ENCODE measurements at places on chromosomes 16 and 17.
A peak's percentile ranks its signal among the peaks of the same experiment; 100 is the strongest.

DNA sequence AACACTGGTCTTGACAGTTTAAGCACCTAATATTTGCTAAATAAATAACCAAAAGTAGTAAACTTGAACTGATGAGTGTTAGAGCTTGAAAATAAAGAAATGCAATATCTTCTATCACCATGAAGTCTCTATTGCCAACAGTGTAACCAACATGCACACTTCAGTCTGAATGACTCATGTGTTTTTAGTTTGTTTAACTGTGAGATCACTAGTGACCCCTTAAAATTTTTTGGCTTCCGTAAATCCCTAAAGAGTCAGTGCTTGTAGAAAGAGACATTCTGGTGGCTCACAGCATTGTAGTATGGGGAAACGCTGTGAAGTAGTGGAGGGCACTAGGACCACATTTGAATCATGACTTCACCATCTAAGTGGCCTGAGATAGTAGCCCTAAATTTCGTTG lies 341.1 kb downstream of the PMP22 start:
- DNase-seq, result no peak

DNA sequence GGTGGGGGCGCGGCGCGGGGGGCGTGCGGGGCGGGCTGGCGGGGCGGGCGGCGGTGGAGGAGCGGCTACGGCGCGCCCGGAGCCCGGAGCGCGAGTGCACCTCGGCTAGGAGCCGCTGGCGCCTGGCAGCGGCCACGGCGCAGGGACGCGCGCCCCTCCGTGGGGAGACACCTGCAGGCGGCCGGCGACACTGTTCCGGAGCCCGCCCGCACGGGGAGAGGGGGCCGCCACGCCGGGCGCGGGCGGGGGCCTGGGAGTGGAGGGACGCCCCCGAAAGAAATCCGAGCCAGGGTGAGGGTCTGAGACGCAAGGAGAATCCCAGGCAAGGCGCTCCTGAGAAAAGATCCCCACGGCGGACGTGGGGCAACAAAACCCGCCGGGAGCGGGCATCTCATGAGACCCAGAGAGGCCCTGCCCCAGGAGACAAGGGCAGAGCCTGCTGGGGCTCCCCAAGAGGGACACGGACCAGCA lies at the start of gene GSG1L:
Gene GSG1L (minus strand): TSS at position 124 of the 471 bp plus-strand sequence. CDS start 290 bp downstream, outside the sequence.
- no peak for DNase-seq

DNA sequence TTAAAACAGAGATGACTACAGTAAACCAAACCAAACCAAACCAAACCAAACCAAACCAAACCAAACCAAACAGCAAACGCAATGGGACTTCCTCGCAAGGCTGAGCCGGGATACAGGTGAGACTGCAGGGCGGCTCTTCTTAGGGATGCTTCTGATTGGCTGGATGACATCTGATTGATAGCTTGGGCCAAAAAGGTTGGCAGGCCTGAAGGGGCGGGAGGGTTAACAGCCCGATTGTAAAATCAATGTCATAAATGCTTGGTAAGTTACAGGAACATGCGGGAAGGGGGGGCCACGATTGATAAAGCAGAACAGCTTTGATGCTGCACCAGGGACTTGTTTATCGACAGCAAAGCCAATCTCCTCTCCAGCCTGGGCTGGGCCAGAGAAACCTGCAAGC lies 86.1 kb downstream of the ZFHX3 start:
- DNase-seq, result no peak

- no peak for DNase-seq
Measured at GRCh38 chr16:20850981-20851380, 44.7 kb downstream of the REXO5 start.

GRCh38 chr17:82330322-82331239 lies 3.0 kb downstream of the SECTM1 start:
- DNase-seq, result no peak

DNA sequence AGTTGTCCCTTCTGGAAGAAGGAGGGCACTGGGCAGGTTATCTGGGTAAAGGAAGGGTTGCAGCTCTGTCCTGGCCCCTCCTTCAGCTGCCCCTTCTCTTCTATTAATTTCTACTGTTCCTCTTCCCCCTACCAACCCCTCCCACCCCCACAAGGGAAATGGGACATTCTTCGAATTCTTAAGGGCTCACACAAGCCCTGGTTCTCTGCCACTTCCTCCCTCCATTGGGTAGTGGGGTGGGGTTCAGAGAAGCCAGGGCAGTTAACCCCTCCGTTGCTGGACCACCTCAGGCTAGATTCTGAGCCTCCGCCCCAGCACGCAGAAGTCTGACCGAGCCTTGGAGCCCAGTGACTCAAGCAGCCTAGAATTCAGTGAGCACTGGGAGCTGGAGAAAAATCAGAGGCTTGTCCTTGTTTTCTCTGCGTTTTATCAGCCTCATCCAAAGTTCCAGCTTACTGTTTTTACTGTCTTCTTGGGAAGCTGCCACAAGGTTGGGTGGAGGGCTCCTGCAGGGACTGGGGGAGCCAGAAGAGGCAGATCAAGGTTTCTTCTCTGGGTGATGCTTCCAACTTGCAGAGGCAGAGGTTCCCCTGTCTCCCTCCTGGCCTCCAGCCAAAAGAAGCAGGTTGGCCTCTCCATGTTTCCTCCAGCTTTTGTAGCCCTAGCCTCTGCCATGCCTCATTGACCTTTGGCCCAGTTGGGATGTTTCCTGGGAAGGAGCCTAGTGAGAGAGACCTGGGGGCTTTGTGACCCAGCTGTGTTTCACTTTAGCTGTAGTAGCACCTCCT lies 10.2 kb downstream of the LASP1 start:
- no peak for DNase-seq

DNA sequence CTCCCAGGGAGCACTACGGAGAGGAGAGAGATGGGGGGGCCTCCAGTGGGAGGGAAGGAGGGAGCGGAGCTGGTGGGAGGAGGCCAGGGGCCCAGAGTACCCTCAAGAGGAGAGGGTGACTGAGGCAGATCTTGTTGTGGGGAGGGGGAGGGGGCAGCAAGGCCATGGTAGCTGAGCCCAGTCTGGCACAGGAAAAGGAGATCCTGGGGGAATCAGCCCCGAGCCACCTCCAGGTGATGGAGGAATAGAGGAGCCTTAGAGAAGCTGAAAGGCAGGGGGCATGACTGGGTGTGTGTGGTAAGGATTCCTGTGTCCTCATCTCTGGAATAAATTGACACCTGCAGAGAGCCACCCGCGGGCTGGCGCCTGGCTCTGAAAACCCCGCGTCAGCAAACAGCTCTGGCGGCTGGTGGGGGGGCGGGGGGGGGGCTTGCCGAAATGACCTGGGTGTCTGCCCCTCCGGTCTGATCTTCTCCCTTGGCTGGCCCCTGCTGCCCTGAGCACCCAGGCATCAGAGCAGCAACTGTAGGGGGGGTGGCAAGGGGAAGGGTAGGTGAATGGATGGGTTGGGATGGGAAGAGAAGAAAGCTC lies 1.3 kb upstream of the NLGN2 start:
- no peak for DNase-seq

DNA sequence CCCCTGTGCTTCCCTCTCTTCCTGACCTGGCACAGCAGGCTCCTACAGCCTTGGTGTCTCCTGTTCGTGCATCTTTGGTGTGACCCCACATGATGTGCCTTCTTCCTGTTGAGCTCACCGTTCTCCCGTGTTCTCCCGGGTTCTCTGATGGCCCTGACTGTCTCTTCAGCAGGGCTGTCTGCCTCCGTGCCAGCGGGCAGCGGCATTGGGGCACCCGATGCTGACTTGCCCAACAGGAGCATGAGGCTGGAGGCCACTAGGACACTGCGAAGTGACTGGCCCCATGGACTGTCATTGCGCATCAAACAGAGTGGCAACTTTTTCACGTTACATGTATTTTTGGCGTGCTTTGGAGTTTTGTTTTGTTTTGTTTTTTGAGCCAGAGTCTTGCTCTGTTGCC lies 22.4 kb downstream of the CRAMP1 start:
- DNase-seq, result no peak

- no peak for DNase-seq
Measured at GRCh38 chr16:86975445-86975844, 341.7 kb downstream of the C16orf95 start.

- DNase-seq, result no peak
Measured at GRCh38 chr16:80372341-80372740, 168.5 kb upstream of the DYNLRB2 start.

GRCh38 chr16:88608076-88608475 lies 30.3 kb upstream of the IL17C start:
- DNase-seq, result no peak

DNA sequence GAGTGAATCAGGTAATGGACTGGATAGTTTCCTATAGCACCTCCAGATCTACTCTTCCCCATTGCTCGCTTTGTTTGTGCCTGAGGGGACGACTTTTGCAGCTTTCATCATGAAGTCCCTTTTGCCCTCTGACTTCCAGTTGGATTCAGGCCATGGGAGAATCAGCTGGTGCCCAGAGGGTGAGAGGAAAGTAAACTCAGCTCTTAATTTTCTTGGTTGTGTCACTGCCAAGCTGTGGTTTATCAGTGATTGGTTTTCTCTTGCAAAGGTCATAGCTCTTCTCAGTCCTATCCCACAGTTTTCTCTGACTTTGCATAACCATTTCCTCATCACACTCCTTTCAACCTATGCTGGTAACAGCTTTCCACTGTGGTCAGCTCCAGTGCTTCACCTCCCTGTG lies 200.1 kb downstream of the KCNJ2 start:
- DNase-seq, result no peak

DNA sequence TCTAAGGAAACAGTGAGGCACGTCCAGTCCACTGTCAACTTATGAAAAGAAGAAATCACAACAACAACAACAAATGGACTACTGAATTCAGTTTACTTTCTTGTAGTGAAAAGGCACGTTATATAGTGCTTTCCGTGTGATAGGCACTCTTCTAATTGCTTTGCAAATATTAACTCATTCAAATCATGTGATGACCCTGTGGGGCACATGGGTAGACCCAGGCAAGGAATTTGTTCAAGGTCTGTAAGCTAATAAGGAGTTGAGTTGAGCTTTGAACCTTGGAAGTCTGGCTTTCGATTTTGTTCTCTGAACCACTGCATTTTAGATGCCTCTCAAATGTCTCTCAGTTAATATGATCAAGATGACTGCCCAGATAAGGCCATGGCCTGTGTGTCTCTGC lies 295.1 kb upstream of the RBFOX1 start:
- no peak for DNase-seq

DNA sequence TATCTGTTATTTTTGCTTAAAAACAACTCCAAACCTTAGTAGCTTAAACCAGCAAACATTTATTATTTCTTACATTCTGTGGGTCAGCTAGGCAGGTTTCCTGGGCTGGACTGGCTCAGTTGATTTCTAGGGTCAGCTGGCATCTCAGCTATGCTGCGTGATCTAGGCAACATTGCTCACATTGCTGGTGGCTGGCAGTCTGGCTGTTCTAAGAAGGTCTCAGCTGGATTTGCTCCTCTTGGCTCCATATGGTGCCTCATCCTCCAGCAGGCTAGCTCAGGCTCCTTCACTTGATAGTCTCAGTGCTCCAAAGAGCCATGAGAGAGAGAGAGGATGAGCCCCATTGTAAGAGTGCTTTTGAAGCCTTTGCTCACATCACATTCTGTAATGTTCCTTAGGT lies 470.6 kb upstream of the CDH5 start:
- no peak for DNase-seq

DNA sequence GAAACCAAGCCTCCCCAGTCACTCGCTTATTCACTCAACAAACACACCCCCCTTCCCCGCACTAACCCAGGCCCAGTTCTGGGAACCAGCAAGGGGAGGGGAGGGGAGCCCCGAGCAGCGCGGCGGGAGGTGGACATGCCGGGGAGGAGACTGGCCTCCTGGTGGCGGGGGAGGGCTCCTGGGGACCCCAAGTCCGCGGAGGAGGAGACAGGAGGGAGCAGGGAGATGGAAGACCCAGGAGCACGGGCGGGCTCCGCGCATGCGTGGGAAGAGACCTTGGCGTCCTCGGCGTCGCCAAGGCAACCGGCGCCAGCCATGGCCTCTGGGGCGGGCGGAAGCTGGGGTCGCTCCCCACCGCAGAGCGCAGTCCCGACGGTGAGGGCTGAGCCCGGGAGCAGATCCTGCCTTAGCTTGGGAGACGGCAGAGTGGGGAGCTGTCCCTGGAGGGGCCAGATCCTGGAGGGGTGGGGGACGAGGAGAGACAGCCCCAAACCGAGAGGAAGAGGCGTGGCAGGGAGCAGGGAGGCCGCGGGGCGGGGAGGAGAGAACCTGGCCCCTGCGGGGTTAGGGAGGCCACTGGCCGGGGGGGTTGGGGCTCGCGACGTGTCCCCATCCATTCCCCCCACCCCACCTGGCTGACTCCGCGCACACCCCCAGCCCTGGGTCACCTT lies at the start of gene PRR29:
Gene PRR29 (plus strand): TSS at position 302 of the 671 bp plus-strand sequence. CDS start 14 bp downstream, at position 316.
- DNase-seq, result peak; percentile 60

GRCh38 chr17:44940317-44940716 lies 7.3 kb downstream of the KIF18B start:
- DNase-seq, result no peak

GRCh38 chr17:81092518-81093095 lies 57.7 kb downstream of the BAIAP2 start:
- no peak for DNase-seq

- DNase-seq, result no peak
Measured at GRCh38 chr16:69720822-69721430, 5.4 kb downstream of the NQO1 start.

DNA sequence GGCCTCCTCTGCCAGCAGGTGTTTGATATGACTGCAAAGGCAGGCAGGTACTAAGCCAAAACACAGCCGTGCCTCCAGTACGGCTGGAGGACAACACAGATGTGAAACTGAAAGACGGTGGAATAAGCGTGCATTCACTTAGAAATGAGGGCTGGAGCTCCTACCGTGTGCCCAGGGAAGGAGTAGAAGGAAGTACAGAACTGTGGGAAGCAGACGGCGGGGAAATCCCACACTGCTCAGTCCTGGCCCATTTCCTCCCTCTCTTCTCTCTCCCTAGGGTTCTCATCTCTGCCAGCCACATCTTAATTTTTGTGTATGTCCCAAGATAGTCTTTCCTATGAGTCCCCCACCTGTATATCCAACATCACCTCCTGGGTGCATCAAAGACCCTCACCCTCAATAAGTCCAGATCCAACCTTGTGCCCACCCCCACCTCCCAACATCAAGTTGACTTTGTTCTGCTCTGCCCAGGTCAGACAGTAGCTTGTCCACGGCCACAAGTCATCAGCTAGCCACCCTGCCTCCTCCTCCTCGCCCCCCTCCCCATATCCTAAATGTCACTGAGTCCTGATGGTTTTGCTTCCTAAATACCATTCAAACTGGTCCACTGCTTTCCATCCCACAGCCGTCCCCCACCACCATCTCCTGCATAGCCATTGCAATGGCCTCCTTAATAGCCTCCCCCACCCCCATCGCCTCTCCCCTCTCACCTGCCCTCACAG lies 77.1 kb upstream of the RPL38 start:
- no peak for DNase-seq

- DNase-seq, result no peak
Measured at GRCh38 chr16:68365167-68365817, 54.5 kb downstream of the PRMT7 start.
